ENCODE measurements at places on chromosomes 12 and 14.

DNA sequence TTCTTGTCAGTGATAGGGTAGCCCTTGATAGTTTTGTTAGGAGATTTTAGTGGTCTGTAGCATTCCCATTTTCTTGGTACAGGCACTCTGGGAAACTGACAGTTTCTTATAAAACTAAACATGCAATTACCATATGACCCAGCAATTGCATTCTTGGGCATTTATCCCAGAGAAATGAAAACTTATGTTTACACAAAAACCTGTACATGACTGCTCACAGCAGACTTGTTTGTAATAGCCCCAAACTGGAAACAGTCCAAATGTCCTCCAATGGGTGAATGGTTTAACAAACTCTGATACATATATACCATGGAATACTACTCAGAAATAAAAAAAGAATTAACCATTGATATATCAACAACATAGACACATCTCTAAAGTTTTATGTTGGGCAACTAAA is 75.5 kb downstream of the BORCS5 start:
- peaks cover 37% of the 10 kb centered on the region for H3K4me1 ChIP-seq
- DNase-seq: no peak
- no peak overlapping the region for H3K27ac ChIP-seq
- H3K4me3 ChIP-seq: no peak overlapping the region
- H3K27me3 ChIP-seq: no peaks in the 10 kb centered on the region

- DNase-seq: no peak
- H3K4me3 ChIP-seq: no peak overlapping the region
Observed at GRCh38 chr12:41459906-41460214, 271.7 kb downstream of the PDZRN4 start.

DNA sequence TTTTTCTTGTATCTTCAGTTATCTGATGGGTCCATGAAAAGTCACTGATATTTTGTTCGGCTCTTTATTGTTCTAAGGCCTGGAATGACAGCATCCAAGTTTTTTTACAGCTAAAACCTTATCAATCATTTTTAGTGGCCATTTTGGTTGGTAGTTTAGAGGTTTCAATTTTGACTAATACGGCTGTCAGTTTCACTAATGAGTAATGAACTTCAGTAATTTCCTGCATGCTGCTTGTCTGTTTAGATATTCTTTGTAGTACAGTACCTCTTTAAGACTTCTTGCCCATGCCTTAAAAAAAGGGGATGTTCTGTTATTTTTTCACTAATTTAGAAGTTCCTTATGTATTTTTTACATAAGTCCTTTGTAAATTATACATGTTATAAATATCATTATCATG is 176.7 kb downstream of the LRFN5 start:
- DNase-seq: no peak
- no peak overlapping the region for H3K4me3 ChIP-seq
- no peaks in the 10 kb centered on the region for H3K36me3 ChIP-seq
- H3K4me1 ChIP-seq: no peaks in the 10 kb centered on the region

DNA sequence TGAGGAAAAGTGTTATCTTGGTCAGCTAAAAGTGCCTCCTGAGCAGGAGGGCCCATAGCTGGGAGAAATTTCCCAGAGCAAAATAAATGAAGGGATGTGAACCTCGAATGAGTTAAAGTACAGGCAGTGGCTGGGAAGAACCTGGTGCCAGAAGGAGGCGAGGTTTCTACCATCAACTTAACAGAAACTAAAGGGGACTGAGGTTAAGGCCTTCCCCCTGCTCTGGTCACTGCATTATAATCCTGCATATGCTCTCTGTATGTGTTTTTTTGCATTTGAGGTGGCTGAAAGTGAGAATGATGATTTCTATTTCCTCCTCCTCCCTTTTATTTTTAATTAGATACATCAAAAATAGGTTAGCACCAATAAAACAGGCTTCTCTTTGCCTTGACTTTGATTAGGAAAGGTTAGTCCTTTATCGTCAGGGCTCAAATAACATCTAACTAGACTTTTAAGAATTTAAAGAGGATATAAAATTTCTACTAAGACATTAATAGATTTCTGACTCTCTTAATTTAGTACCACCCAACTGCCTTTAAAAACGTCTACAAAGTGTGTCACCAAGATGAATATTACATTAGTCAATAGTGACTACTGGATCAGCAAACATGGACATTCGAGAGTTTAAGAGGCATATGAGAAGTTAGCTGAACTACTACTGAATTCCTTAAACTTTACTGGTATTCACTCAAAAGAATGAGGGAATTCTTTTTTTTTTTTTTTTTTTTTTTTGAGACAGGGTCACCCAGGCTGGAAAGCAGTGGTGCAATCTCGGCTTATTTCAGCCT is 49.2 kb downstream of the GALNT4 start:
- H3K4me3 ChIP-seq: no peak overlapping the region
- H3K27ac ChIP-seq: no peak overlapping the region
- no peak for DNase-seq
- H3K4me1 ChIP-seq: no peaks in the 10 kb centered on the region
- no peaks in the 10 kb centered on the region for H3K27me3 ChIP-seq
- H3K36me3 ChIP-seq: no peaks in the 10 kb centered on the region

- peak overlapping the region; percentile 60 for H3K27ac ChIP-seq
- H3K4me3 ChIP-seq: no peak overlapping the region
- DNase-seq: no peak
Observed at GRCh38 chr12:92133171-92133570, 12.5 kb downstream of the BTG1 start.

- no peaks in the 10 kb centered on the region for H3K4me1 ChIP-seq
- no peak overlapping the region for H3K27ac ChIP-seq
- no peaks in the 10 kb centered on the region for H3K36me3 ChIP-seq
- H3K4me3 ChIP-seq: no peak overlapping the region
Observed at GRCh38 chr12:55659486-55660385, 23.0 kb downstream of the OR10P1 start.

- H3K27me3 ChIP-seq: no peaks in the 10 kb centered on the region
- no peak overlapping the region for H3K4me3 ChIP-seq
- H3K36me3 ChIP-seq: no peaks in the 10 kb centered on the region
- DNase-seq: no peak
- H3K27ac ChIP-seq: no peak overlapping the region
- no peaks in the 10 kb centered on the region for H3K4me1 ChIP-seq
Observed at GRCh38 chr14:52402812-52403526, 88.9 kb downstream of the PTGER2 start.

- no peaks in the 10 kb centered on the region for H3K27me3 ChIP-seq
- no peak overlapping the region for H3K4me3 ChIP-seq
- H3K36me3 ChIP-seq: no peaks in the 10 kb centered on the region
- H3K27ac ChIP-seq: no peak overlapping the region
- no peaks in the 10 kb centered on the region for H3K4me1 ChIP-seq
Observed at GRCh38 chr12:82740129-82741000, 53.7 kb downstream of the TMTC2 start.

GRCh38 chr12:2344476-2344875 is 291.7 kb downstream of the CACNA1C start:
- H3K27ac ChIP-seq: peak overlapping the region; percentile 83
- no peaks in the 10 kb centered on the region for H3K36me3 ChIP-seq
- no peaks in the 10 kb centered on the region for H3K27me3 ChIP-seq

DNA sequence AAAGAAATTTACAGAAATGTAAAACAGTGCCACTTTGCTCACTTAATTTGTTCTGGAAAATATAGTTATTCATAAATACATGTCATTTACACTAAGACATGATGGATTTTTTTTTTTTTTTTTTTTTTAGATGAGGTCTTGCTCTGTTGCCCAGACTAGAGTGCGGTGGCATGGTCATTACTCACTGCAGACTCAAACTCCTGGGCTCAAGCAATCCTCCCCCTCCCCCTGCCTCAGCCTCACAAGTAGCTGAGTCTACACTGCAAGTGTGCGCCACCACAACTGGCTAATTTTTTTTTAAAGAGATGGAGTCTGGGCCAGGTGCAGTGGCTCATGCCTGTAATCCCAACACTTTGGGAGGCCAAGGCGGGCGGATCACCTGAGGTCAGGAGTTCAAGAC is 101.2 kb downstream of the PPP2R5C start:
- H3K27ac ChIP-seq: no peak overlapping the region
- H3K36me3 ChIP-seq: peaks cover 24% of the 10 kb centered on the region
- no peak for DNase-seq

GRCh38 chr14:23704890-23705289 is 68.7 kb downstream of the DHRS2 start:
- no peak overlapping the region for H3K4me3 ChIP-seq
- H3K27ac ChIP-seq: no peak overlapping the region
- no peak for DNase-seq
- no peaks in the 10 kb centered on the region for H3K36me3 ChIP-seq
- H3K27me3 ChIP-seq: no peaks in the 10 kb centered on the region
- no peaks in the 10 kb centered on the region for H3K4me1 ChIP-seq

- H3K27ac ChIP-seq: no peak overlapping the region
- no peaks in the 10 kb centered on the region for H3K4me1 ChIP-seq
- no peak overlapping the region for H3K4me3 ChIP-seq
- H3K36me3 ChIP-seq: no peaks in the 10 kb centered on the region
- no peaks in the 10 kb centered on the region for H3K27me3 ChIP-seq
Observed at GRCh38 chr12:4434301-4434700, 11.3 kb downstream of the FGF6 start.

- no peak overlapping the region for H3K4me3 ChIP-seq
- H3K27me3 ChIP-seq: no peaks in the 10 kb centered on the region
- no peaks in the 10 kb centered on the region for H3K4me1 ChIP-seq
Observed at GRCh38 chr12:117236456-117237001, 46.3 kb upstream of the FBXO21 start.

DNA sequence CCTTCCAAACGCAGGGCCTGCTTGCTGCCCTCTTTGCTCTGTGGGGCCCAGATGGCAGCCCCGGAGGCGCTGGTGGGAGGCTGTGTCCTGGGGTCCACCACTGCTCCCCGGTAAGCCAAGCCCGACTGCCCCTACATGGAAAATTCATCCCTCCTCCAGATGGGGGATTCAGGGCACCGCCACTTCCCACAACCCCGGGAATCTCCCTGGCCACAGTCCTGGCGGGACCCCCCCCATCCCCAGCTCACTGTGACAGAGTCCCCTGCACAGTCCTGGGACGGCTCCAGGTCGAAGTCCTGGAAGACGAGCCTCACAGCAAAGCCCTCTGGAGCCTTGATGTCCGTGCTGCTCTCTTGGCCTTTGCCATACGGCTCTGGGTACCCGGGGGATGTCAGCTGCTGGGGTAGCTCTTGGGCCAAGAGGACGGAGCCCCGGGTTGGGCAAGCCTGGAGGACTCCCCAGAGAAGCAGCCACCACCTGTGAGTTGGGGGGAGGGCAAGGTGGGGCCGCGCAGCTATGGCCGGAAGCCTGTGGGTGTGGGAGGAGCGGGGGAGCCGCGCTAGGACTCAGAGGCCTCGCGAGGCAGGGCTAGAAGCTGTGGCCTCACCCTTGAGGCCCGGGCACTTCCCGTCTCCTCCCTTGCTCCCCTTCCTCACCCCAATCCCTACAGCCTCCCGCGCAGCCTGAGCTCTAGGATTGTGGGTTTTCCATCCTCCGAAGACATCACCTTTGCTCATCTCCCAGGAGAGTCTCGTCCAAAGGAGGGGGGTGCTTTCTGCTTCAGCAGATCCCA is 815 bp downstream of the C1RL start:
- H3K36me3 ChIP-seq: peaks cover 13% of the 10 kb centered on the region
- H3K4me3 ChIP-seq: peak overlapping the region; percentile 62
- peaks cover 7% of the 10 kb centered on the region for H3K4me1 ChIP-seq
- DNase-seq: peak; percentile 83
- peak overlapping the region; percentile 92 for H3K27ac ChIP-seq

GRCh38 chr12:18221726-18222125 is 39.6 kb upstream of the PIK3C2G start:
- H3K4me1 ChIP-seq: no peaks in the 10 kb centered on the region
- no peak overlapping the region for H3K4me3 ChIP-seq
- no peak overlapping the region for H3K27ac ChIP-seq

GRCh38 chr12:102484428-102484958 is 4.1 kb upstream of the IGF1 start:
- peaks cover 21% of the 10 kb centered on the region for H3K4me1 ChIP-seq
- H3K36me3 ChIP-seq: no peaks in the 10 kb centered on the region
- peak; percentile 76 for DNase-seq

DNA sequence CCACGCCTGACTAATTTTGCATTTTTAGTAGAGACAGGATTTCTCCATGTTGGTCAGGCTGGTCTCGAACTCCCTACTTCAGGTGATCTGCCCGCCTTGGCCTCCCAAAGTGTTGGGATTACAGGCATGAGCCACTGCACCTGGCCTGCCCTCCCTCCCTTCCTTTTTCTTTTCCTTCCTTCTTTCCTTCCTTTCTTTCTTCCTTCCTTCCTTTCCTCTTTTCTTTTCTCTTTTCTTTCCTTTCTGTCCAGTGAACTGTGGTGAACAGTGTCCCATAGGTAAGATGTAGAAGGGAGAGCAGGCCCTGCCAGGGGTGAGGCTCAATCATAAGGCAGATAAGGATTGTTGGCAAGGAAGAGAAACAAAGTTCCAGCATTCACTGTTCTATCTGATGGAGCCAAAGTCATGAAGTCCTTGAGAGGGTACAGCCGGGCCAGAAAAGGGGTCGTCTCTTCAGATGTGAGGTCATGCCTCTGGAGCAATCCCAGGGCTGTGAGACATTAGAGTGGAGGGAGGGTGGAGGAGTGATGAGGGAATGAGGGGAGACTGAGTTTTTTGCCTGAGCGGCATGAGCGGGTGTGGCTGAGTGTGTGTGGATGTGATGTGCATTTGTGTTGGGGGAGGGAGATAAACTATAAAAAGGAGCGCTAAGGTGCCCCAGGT is 4.2 kb upstream of the MLF2 start:
- H3K27ac ChIP-seq: no peak overlapping the region
- no peaks in the 10 kb centered on the region for H3K36me3 ChIP-seq
- no peaks in the 10 kb centered on the region for H3K4me1 ChIP-seq
- H3K4me3 ChIP-seq: no peak overlapping the region
- no peaks in the 10 kb centered on the region for H3K27me3 ChIP-seq

GRCh38 chr14:96698960-96699539 is 98.1 kb upstream of the VRK1 start:
- no peaks in the 10 kb centered on the region for H3K4me1 ChIP-seq
- no peaks in the 10 kb centered on the region for H3K36me3 ChIP-seq
- no peak for DNase-seq
- H3K27me3 ChIP-seq: peaks cover 13% of the 10 kb centered on the region
- no peak overlapping the region for H3K27ac ChIP-seq

GRCh38 chr14:90579088-90579487 is 182.3 kb downstream of the CALM1 start:
- H3K36me3 ChIP-seq: peaks cover 19% of the 10 kb centered on the region
- H3K4me3 ChIP-seq: no peak overlapping the region
- H3K4me1 ChIP-seq: no peaks in the 10 kb centered on the region
- no peaks in the 10 kb centered on the region for H3K27me3 ChIP-seq

GRCh38 chr12:54935235-54935951 is 49.2 kb downstream of the TESPA1 start:
- no peak for DNase-seq
- H3K4me1 ChIP-seq: no peaks in the 10 kb centered on the region
- H3K36me3 ChIP-seq: no peaks in the 10 kb centered on the region
- H3K27me3 ChIP-seq: no peaks in the 10 kb centered on the region
- H3K4me3 ChIP-seq: no peak overlapping the region

DNA sequence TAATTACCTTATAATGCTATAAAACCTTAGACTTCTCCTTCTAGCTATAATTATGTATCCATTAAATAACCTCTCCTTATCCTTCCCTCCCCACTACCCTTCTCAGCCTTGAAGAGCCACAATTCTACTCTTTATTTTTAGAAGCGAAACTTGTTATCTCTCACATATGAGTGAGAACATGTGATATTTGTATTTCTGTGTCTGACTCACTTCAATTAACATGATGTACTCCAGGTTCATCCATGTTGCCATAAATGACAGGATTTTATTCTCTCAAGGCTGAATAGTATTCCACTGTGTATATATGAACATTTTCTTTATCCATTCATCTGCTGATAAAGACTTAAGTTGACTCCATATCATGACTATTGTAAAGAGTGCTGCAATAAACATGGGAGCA is 485.6 kb downstream of the FLRT2 start:
- H3K27me3 ChIP-seq: no peaks in the 10 kb centered on the region
- H3K4me1 ChIP-seq: no peaks in the 10 kb centered on the region
- H3K27ac ChIP-seq: no peak overlapping the region
- no peak for DNase-seq
